ENCODE measurements at places on chromosomes 4 and X. TPM values are rescaled to one million over a fixed set of nuclear protein-coding genes. Genes with fewer than 3 reads are reported as not detected.

Gene TMEM164
- total RNA-seq: 100 TPM

DNA sequence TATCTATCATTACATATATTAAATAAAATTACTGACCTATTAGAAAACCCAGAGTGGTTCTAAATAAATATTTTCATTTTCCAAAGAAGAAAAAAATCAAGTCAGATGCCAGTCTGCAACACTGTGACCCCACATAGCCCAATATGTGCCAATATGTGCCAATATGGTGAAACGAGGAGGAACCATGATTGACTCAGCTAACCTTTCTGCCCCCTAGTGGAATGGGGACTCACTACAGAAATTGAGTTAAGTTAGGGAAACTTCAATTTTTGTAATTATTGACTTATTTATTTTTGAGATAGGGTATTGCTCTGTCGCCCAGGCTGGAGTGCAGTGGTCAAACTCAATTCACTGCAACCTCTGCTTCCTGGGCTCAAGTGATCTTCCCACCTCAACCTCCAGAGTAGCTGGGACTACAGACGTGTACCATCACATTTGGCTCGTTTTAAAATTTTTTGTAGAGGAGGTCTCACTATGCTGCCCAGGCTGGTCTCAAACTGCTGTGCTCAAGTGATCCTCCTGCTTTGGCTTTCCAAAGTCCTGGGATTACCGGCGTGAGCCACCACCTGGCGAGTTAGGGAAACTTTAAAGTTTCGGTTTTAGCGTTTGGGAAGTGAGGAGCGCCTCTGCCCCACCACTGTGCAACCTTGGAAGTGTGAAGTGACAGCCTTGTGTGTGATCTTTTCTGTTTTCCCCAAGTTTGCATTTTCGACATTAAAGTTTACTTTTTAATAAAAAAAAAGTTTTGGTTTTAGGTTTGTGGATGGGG, 116.8 kb upstream of the SHISA3 start:
- H3K4me1 ChIP-seq: peaks cover 3% of the 10 kb centered on the region
- DNase-seq: no peak
- no peaks in the 10 kb centered on the region for H3K36me3 ChIP-seq
- peaks cover 6% of the 10 kb centered on the region for H3K27me3 ChIP-seq
- H3K27ac ChIP-seq: no peak overlapping the region

- no peak for DNase-seq
- no peaks in the 10 kb centered on the region for H3K27me3 ChIP-seq
- H3K27ac ChIP-seq: no peak overlapping the region
- H3K4me3 ChIP-seq: no peak overlapping the region
Measured at GRCh38 chr4:138028923-138029322, 213.2 kb downstream of the SLC7A11 start.

DNA sequence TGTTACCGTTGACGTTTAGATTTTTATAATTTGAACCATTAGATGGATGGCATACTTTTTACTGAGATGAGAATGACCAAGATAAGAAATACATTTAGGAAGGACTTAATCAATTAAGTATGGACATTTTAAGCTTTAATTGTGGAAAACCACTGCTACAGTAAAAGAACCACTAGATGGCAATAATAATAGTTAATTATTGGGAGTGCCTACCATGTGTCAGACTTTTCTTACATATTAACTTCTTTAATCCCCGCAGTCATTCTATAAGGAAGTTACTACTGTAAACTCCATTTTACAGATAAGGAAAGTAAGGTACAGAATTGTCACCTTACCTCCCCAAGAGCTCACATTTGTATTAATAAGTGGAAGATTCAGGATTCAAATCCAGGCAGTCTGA, 48.5 kb upstream of the MYOZ2 start:
- H3K27ac ChIP-seq: no peak overlapping the region
- no peaks in the 10 kb centered on the region for H3K36me3 ChIP-seq
- no peaks in the 10 kb centered on the region for H3K27me3 ChIP-seq
- no peak overlapping the region for H3K4me3 ChIP-seq
- H3K4me1 ChIP-seq: peaks cover 4% of the 10 kb centered on the region
- DNase-seq: no peak

- no peaks in the 10 kb centered on the region for H3K4me1 ChIP-seq
- no peaks in the 10 kb centered on the region for H3K36me3 ChIP-seq
- no peak overlapping the region for H3K27ac ChIP-seq
- DNase-seq: no peak
- H3K4me3 ChIP-seq: no peak overlapping the region
Measured at GRCh38 chr4:108081256-108081655, 87.5 kb downstream of the LEF1 start.
